ENCODE measurements at places on chromosomes 2 and 18. TPM values are rescaled to one million over a fixed set of nuclear protein-coding genes. Genes with fewer than 3 reads are reported as not detected.

Gene DPP4
- 6.9 TPM for total RNA-seq

Gene TANC1
- total RNA-seq = 27.9 TPM

Gene ANKRD30B
- total RNA-seq = 0.39 TPM

Gene NAT8
- not detected for total RNA-seq

Gene KRTCAP3
- 0.48 TPM for total RNA-seq

Gene ZNF385B
- total RNA-seq = 0.39 TPM

Gene LAMA3
- total RNA-seq = 19.6 TPM

Gene GLB1L
- 13.5 TPM for total RNA-seq

Gene GNAL
- total RNA-seq = 7.4 TPM

Gene CCDC85A
- total RNA-seq = 7.6 TPM

Gene CYP26B1
- total RNA-seq = 41.9 TPM

Gene CDCA7
- total RNA-seq = 0.22 TPM

Gene CTNNA2
- total RNA-seq = not detected

Gene TCF23
- 0.48 TPM for total RNA-seq

Gene TEKT4
- 0.22 TPM for total RNA-seq

Gene SLC8A1
- total RNA-seq = 18.5 TPM

Gene UGT1A10
- not detected for total RNA-seq

Gene GPR155
- 8.9 TPM for total RNA-seq

Gene TSPYL6
- total RNA-seq = not detected

Gene PRKAG3
- not detected for total RNA-seq

Gene NFATC1
- 35.4 TPM for total RNA-seq
